ENCODE measurements at places on chromosomes 2 and 18. TPM values are rescaled to one million over a fixed set of nuclear protein-coding genes. Genes with fewer than 3 reads are reported as not detected.

GRCh38 chr2:204010628-204011560 is 74.3 kb downstream of the ICOS start:
- DNase-seq: peak; percentile 49

ANKRD30BL gene
- total RNA-seq: not detected

REL gene
- 37.1 TPM for total RNA-seq

GPR148 gene
- not detected for total RNA-seq

DNA sequence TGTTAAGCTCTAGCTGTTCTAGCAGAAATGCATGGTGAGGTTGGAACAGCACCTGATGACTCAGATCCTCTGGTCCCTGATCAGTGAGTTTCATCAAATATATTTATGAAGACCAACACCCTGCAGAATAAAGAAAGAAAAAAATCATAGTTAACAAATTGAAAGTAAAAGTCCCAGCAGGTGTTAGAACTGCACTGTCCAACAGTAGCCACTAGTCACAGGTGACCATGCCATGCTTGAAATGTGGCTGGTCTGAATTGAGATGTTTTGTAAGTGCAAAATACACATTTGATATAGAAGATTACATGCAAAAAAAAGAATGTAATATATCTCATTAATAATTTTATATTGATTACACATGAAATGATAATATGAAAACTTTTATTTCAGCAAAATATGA is 1010.7 kb upstream of the ZEB2 start:
- no peak for DNase-seq

DNA sequence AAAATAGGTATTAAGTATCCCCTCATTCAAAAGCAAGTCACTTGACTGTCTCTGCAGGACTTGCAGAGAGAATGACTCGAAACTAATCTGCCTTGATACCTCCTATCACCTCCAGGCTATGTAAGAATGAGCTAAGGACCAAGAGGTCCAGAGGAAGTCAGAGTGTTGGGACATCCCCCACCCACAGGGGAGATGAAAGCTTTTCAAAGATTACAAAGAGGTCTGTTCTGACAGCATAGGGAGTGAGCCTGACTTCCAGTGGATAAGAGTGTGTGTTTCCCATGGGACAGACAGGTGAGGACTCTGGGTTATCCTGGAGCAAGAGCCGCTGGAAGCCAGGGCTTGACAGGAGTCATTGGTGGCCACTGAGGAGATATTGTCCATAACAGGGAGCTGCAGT is 85.0 kb upstream of the TACR1 start:
- DNase-seq: no peak

GRCh38 chr18:10852385-10853303 is 296.7 kb downstream of the PIEZO2 start:
- no peak for DNase-seq
